Left colon (tissue), 2 donors: ENCODE measurements at places on chromosomes 11 and 22.
A peak's percentile ranks its signal among the peaks of the same experiment; 100 is the strongest.

DNA sequence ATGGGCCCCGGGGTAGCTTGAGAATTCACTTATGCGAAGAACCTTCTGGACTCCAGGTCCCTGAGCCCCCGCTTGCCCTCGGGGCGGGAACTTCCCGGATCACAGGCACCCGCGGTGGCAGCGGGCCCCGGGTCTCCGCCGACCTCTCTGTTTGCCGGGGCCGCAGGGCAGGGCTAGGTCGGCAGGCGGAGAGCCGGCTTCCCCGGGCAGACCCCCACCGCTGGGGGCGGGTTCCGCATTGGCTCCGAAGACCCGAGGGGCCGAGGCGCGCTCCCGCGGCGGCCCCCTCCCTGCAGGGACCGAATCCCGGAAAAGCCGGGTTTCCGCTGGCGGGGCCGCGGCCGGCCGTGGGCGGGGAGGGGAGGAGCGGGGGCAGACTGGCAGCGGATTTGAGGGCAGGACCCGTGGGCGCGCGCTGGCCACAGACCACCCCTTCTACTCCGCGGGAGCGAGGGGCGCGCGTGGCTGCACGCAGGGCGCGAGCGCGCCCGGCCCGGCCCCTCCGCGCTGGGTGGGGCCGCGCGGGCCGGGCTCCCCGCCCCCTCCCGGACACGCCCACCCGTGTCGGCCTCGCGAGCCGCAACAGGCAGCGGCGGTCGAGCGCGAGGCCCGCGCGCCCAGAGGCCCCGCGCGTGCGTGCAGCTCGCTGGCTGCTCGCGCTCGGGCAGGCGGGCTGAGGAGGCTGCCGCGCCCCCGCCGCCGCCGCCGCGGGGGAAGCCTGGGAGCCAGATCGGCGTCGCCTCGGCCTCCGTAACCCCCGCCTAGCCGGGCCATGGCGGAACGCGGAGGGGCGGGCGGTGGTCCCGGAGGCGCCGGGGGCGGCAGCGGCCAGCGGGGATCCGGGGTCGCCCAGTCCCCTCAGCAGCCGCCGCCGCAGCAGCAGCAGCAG, at the start of gene PACS1:
TSS of gene PACS1 (plus strand) at position 558 of the 889 bp plus-strand sequence. CDS start at position 773, 215 bp downstream.
- DNase-seq: peak; percentile 75

GRCh38 chr11:107198490-107199007, 180.3 kb upstream of the GUCY1A2 start:
- DNase-seq: no peak

DNA sequence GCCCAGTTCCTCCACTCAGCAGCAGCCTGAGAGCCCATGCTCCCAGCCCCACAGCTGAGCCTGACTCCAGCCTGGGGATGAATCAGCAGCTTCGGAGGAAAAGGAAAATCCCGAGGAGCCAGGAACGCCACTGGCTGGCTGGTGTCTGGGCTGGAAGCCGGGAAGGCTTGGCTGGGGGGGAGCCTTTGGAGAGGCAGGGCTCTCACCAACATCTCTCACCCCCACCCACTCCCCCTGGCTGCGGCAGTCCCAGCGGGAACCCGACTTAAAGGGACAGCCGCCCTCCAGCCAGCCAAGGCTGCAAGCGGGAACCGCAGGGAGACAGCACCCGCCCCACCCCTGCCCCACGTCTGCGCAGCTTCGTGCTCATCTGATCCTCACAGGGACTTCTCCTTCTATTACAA, 28.4 kb downstream of the KIAA0930 start:
- DNase-seq: peak; percentile 45

DNA sequence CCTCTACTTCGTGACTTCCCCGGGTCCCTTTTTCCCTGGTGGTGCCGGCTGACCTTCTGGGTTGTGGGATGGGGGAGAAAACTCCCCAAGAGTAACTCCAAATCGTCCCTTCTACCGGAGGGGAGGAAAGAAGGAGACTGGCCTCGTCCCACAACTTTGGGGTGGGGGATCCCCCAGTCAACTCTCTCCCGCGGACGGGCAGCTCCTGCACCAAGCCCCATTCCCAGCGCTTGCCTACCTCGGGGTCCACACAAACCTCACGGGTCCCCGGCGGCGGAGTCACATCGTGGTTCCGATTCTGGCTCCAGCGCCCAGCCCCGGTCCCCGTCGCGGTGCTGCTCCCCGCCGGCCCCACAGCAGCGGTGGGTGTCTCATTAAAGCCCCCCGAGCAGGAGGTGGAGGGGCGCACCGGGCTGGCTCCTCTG, 317 bp downstream of the BDNF start:
- no peak for DNase-seq

- no peak for DNase-seq
Observed at GRCh38 chr11:103987629-103988594, 48.5 kb upstream of the DDI1 start.

- no peak for DNase-seq
Observed at GRCh38 chr11:24496736-24497725, at the start of gene LUZP2. LUZP2 (plus strand) TSS chr11:24497053.
